ENCODE measurements at places on chromosomes 6 and 20.

- no peak for DNase-seq
Measured at GRCh38 chr20:57043669-57044268, 222.7 kb downstream of the BMP7 start.

- DNase-seq = no peak
Measured at GRCh38 chr20:23649830-23650417, 12.2 kb upstream of the CST3 start.

GRCh38 chr6:14589175-14589574 lies 471.6 kb downstream of the CD83 start:
- DNase-seq = no peak

DNA sequence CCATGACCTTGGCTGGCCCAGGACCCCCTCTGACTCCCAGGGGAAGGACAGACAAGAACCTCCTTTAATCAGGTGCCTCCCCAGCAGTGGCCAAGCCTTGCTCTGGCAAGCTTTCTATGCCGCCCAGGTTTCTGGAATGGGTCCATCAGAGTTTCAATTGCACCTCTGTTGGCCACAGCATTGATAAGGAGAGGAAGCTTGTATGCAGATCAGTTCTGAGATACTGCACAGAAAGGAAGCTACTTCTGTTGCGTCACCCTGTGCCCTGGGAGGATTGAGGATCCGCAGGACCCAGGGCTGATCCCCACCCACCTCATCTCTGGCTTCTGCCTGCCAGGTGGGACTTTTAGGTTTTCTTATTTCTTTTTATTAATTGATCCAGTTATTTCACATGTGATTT lies 167.2 kb downstream of the TFAP2C start:
- no peak for DNase-seq

DNA sequence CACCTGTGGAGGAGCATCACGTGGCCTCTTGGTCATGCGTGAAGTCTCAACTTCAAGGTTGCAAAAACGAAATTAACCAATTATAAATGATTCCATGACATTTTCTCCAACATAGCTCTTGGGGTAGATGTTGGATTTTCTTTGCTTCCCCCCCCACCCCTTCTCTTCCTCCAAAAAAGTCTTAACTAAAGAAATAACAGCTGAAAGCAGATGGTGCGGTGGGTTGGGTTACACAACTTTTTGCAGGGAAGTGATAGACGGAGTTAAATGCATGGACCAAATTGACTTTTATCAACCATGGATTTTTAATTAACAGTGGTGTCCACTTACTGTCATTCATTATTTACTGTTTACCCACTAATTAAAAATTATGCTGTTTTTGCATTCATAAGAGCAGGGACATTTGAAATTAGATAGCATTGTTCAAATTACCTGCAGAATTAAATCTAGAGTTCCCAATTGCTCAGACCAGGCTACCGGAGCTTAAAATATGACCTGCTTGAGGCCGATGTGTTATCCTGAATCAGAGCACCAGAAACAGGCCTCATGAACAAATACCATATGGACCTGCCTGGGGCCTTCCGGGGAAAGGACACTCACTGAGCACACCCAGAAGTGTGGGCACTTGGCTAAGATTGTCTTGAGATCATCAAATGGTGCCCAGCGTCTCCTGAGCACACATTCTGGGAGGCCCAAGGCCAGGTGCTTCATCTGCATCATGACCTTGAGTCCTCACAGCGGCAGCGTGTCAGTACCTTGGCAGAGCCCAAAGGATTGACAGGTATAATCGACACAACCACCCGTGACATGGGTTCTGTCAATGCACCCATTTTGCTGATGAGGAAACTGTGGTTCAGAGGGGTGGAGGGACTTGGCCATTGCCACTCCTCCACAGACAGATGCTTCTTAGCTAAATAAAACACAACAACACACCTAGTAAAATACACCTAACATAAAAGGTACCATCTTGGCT lies 41.5 kb downstream of the APCDD1L start:
- no peak for DNase-seq

DNA sequence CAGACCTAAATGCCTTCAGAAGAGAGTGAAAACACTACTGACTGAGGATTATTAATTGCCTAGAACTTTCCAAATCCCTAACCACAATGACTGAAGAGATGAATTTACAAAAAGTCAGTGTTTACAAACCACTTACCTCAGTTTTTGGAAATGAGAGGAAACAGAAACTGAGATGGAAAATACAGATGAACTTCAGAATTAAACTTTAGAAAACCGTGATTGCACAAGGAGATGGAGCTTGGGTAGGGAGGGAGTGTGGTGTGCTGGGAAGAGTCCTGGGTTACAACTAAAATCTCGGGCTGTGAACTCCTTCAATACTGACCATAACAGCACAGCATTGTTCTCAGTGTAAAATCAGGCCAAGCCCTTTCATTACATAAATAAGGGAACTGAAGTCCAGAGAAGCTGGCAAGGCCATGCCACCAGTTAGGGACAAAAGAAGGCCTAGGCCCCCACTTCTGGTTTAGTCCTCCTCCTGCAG lies 4.0 kb downstream of the ELMO2 start:
- DNase-seq = peak; percentile 60

Measured in inflammatory macrophage treated with lipopolysaccharide for 1 hour (primary cell).